ENCODE measurements at places on chromosomes 2 and 18.

- no peak for ATAC-seq
Measured at GRCh38 chr2:235745597-235745996, 251.8 kb downstream of the AGAP1 start.

DNA sequence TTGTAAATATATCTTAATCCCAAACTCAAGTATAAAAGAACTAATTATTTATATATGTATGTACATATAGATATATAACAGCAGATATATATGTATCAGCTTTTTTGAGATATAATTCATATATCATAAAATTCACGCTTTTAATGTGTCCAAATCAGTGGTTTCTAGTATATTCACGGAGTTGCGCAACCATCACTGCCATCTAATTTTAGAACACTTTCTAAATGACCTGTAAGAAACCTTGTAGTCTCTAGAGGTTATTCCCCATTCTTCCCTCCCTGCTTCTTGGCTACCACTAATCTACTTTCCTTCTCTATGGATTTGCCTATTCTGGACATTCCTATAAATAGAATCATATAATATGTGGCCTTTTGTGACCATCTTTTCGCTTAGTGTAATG, 163.5 kb upstream of the TCF4 start:
- no peak for ATAC-seq

DNA sequence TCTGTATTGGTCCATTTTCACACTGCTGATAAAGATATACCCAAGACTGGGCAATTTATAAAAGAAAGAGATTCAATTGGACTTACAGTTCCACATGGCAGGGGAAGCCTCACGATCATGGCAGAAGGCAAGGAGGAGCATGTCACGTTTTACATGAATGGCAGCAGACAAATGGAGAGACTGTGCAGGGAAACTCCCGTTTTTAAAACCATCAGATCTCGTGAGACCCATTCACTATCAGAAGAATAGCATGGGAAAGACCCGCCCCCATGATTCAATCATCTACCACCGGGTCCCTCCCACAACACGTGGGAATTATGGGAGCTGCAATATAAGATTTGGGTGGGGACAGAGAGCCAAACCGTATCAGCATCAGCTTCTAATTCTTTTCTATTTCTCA, 217.0 kb downstream of the ANAPC1 start:
- ATAC-seq, result no peak

GRCh38 chr2:62741954-62742722, 36.6 kb downstream of the EHBP1 start:
- ATAC-seq, result no peak

GRCh38 chr2:69195706-69196105, 182.7 kb downstream of the ANTXR1 start:
- no peak for ATAC-seq

DNA sequence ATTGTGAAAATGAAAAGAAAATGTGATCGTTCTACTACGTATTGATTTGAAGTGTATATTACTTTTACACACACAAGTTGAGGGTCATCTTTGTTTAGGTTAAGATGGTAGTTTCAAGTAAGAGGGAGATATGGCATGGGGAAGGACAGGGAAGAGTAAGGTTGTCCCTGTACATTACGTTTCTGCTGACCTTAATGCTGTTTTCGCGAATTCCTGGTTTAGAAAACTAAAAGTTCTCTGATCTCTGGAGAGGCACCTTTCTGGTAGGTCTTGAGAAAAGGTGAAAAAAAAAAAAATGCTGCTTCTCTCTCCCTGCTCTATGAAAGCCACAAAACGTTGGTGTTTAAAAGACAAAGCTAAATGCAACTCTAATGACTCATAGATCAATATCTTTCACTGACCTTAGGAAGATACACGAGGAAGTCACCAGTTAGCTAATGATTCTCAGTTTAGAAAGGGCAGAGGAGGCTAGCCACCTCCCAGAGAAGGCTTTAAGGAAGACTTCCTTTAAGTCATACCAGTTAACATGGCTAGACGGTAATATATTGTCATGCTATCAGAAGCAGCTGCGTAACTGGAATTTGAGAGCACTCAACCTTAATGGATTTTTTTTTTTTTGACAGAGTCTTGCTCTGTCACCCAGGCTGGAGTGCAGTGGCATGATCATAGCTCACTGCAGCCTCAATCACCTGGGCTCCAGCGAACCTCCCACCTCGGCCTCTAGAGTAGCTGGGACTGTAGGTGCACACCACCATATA, 13.2 kb downstream of the TXNDC2 start:
- ATAC-seq, result no peak

GRCh38 chr2:49686291-49686690, 532.0 kb upstream of the FSHR start:
- ATAC-seq, result no peak

DNA sequence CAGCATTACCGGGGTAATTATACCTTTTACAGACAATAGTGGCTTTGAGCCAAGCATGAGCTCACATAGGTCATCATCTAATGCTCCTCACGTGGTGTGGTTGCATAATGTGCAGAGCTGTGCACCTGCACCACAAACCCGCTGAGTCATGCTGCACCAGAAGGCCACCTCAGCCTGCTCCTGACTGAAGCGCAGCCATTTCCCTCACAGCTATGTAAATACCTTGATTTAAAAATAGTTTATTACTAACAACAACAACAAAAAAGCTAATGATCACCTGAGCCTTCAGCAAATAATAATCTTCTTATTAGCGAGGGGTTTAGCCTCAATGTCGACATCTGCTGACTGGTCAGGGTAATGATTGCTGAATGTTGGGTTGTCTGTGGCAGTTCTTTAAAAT, 238.8 kb downstream of the MBD5 start:
- ATAC-seq, result no peak

- no peak for ATAC-seq
Measured at GRCh38 chr2:47225061-47225783, 70.1 kb upstream of the STPG4 start.

DNA sequence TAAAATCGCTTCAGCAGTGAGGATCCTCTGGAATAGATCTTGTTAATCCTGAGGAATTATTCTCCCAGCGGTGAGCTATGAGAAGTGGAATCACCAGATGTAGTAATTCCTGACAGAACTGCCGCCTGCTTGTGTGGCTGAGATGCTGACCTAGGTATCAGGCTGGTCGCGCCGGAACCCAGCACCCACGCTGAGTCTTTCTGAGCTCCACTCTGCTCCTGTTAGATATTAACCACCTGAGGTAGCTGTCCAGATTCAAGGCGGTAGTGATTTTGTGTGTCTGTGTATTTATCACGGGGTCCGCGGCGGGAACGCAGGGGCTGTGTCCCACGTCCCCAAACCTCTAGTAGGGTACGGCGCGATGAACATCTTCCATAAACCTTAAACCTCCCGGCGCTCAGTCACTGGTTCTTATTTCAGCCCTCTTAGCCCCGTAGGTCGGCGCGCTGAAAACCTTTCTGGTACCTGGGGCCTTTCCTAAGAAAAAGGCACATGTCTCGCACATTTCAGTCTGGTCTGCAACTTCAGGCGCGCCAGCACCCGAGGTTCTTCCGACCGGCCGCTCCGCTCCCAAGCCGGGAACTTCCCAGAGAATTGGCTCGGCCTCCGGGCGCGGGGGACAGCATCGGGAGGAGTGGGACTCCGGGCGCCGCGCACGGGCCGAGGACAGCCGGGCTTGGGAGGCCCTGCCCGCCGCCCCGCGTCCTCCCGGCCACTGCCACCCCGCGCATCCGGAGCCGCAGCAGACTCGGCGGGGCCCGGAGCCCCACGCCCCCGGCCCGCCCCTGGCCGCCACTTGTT, 542 bp upstream of the CNNM3 start:
- no peak for ATAC-seq

DNA sequence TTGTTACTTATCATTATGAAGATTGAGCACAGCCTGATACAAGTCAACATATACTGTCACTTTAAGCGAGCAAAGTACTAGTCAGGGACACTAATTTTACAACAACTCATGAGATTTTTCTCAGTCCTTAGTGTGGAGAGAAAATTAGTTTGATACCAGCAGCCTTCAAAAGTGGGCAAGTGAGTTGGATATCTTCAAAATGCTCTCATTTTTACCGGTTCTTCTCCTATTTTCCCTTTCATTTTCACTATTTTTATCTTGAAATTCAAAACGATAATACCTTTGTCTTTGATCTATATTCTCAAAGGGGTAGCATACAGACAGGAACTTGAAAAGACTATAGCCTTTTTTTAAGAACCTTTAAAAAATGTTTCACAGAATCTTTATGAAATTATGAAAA, 52.0 kb upstream of the UBXN4 start:
- ATAC-seq, result peak; percentile 75

DNA sequence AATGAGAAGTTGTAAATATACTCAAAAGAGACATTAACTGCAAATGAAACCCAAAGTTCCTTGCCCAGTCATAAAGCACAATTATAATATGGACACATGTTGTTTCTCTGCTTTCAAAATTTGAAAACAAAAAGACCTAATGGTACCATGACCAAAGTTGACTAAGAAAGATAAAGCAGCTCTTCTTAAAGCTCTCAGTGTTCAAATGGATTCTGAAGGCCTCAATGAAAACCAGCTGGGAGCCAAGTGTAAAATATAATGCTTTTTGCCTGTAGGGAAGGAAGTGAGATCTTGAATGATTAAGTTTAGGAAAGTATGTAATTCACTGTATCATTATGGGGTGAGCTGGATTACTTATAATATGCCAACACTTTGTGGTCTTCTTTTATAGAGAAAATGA, 178.6 kb downstream of the SATB2 start:
- ATAC-seq, result no peak
